Stimulated activated CD8-positive, alpha-beta memory T cell treated with anti-CD3 and anti-CD28 coated beads, Interleukin-7, amount 100 ng/mL, for 4 hours (primary cell): ENCODE measurements at places on chromosomes 13 and 19.

DNA sequence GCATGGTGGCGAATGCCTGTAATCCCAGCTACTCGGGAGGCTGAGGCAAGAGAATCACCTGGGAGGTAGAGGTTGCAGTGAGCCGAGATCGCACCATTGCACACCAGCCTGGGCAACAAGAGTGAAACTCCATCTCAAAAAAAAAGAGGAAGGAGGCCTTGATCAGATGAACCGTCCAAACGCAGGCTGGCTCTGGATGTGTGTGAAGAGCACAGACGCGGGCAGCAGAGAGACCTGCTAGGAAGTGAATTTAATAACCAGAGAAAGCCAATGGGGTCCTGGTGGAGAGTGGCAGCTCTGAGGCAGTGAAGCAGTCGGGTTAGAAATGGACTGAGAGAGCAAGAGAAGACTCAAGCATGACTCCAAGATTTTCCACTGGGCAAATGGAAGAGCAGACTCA is 136.5 kb downstream of the RNF17 start:
- no peak for DNase-seq

DNA sequence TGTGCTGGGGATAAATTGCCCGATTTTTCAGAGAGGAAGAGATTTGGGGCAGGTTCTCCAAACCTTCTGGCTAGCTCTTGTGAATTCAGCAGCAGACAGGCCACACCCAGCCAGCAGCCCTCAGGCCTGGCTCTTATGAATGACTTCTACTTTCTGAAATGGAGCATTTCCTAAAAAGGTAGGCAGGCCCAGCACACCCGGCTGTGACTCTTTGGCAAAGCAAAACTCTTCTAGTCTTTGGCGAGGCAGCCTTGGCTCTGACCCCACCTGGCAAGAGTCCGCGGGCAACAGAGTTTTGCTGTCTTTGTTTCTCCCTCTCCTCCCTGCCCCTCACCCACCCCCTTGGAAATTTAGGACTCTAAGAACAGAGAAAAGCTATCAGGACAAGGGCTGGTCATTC is 221.2 kb downstream of the ZNF536 start:
- no peak for DNase-seq

DNA sequence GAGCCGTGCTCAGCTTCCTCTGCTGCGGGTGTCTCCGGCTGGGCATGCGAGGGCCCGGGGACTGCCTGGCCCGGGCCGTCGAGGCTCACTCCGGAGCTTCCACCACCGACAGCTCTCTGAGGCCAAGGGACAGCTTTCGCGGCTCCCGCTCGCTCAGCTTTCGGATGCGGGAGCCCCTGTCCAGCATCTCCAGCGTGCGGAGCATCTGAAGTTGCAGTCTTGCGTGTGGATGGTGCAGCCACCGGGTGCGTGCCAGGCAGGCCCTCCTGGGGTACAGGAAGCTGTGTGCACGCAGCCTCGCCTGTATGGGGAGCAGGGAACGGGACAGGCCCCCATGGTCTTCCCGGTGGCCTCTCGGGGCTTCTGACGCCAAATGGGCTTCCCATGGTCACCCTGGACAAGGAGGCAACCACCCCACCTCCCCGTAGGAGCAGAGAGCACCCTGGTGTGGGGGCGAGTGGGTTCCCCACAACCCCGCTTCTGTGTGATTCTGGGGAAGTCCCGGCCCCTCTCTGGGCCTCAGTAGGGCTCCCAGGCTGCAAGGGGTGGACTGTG is 1.2 kb downstream of the S1PR4 start:
- peak; percentile 37 for DNase-seq

- DNase-seq = no peak
These were observed 67.3 kb downstream of the KLF12 start for GRCh38 chr13:74066937-74067336.

- no peak for DNase-seq
These were observed 56.5 kb upstream of the HTR2A start for GRCh38 chr13:46953331-46953730.

- no peak for DNase-seq
These were observed 10.0 kb downstream of the POLR1D start for GRCh38 chr13:27631665-27632064.

- no peak for DNase-seq
These were observed at the start of gene KIR3DL3 for GRCh38 chr19:54724142-54724541. KIR3DL3 (plus strand) TSS chr19:54724442; CDS start chr19:54724497, 55 bp downstream.

GRCh38 chr13:113305208-113305607 is 8.2 kb downstream of the LAMP1 start:
- no peak for DNase-seq

DNA sequence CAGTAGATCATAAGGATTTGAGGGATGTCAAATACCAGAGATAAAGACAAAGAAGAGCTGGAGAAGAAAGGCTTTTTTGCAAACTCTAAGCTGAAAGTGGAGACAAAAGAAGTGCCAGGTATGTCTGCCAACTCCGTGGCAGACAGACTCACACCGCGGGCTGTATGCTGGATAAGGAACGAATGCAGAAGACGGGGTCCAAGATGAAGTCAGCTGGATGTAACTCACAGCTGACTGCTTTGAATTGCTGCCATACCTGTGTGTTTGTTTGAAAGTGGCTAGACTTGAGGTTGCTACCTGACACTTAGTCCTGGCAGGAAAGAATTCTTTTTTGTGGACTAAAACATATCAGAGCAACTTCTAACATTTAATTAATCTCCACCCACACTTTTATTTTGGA is 398.8 kb downstream of the DLEU7 start:
- DNase-seq = no peak

DNA sequence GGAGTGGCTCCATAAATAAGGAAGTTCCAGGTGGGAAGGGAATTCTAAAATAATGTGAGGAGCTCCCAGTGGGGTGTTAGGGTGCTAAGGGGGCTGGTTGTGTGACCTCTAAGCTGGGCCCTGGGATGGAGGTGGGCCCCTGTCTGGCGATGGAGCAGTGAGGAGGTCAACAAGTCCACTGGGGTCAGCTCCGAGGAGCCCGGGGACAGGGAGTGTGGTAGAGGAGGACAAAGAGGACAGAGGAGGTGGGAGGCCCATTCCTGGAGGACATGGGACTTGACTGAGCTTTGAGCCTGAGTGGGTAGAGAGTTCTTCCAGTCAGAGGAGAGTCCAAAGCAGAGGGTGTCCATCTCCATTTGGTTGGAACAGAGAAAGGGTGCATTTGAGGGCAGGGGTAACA is 390.2 kb downstream of the TSHZ3 start:
- DNase-seq = no peak

GRCh38 chr19:16325161-16325527 is 518 bp downstream of the KLF2 start:
- peak; percentile 54 for DNase-seq

DNA sequence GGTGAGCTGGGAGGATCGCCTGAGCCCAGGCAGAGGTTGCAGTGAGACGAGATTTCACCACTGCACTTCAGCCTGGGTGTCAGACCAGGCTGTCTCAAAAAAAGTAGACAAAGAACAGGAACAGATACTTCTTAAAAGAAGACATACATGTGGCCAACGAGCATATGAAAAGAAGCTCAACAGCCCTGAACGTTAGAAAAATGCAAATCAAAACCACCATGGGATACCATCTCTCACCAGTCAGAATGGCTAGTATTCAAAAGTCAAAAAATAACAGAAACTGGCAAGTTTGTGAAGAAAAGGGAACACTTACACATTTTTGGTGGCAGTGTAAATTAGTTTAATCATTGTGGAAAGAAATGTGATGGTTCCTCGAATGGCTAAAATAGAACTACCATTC is 3.0 kb upstream of the LGALS14 start:
- DNase-seq = no peak

DNA sequence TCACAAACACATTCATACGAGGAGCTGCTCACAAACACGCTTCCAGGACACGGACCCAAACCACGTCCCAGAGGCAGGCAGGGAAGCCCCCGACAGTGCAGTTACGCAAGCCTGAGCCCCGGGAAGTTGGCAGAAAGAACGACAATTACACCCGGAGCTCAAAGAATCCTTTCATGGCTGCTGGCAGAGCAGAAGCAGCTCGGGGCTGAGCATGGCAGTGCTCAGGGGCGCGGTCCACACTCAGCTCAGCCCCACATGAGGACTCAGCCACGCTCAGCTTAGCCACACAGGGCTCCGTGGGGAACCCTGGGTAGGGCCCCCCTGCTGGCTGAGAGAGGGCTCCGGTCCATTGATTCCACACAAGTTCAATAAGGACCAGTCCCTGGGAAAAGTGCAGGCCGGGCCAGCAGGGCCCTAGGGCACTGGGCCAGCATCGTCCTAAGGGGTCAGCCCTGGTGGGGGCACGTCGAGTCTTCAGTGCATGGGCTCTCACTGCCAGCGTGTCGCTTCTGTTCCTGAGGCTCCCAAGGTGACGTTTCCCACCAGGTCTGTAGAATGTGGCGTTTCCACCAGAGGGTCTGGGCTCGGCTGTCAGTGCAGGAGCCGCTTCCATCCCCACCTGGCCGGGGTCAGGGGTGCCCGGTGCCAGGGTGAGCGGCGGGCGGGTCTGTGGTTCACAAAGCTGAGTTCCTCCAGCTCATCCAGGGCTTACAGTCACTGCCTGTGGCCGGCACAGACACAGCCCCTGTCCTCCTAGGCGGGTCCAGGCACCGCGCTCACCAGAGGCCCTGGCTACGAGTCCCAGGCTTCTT is 23.1 kb downstream of the GAS6 start:
- DNase-seq = no peak

GRCh38 chr13:37495046-37495445 is 103.5 kb downstream of the POSTN start:
- no peak for DNase-seq

- DNase-seq = peak; percentile 95
These were observed 10.2 kb downstream of the STAP2 start for GRCh38 chr19:4328243-4328990.
